ENCODE measurements at places on chromosomes 16 and 17. TPM values are rescaled to one million over a fixed set of nuclear protein-coding genes. Genes with fewer than 3 reads are reported as not detected.

GRCh38 chr17:21170809-21171208, 43.2 kb downstream of the TMEM11 start:
- DNase-seq, result no peak

DNA sequence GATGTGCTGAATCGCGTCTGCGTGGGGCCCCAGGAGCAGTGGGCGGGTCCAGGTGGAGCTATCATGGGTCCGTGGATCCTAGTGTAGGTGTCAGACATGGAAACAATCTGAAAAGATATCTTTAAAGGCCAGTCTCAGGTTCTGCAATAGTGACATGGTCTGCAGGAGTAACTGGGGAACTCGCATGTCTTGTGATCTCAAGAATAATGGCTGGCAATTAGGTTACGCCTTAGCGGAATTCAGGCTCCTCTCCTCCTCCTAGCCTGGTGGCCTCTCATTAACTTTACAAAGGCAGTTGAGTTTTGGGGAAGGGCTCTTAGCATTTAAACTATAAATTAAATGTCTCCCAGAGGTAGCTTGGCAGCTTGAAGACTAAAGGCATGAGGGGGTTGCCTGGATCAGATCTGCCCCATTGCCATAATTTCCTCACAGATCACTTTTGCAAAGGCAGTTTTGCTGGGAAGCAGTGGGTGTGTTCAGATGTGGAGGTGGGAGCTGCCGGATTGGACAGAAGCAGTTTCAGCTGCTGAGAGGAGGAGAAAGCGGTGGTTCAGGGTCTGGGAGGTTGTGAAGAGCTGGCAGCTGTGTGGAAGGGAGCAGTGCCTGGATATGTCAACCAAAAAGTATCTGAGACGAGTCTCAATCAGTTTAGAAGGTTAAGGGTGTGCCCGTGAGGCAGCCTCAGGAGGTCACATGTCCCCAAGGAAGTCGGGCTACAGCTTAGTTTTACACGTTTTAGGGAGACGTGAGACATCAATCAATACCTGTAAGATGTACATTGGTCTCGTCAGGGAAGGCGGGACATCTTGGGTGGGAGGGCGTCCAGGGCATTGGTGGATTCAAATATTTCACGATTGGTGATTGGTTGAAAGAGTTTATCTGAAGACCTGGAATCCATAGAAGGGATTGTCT, 2.7 kb downstream of the TBCD start:
- DNase-seq, result peak; percentile 24

GRCh38 chr17:61285526-61286320, 113.9 kb upstream of the TBX2 start:
- DNase-seq, result no peak

DNA sequence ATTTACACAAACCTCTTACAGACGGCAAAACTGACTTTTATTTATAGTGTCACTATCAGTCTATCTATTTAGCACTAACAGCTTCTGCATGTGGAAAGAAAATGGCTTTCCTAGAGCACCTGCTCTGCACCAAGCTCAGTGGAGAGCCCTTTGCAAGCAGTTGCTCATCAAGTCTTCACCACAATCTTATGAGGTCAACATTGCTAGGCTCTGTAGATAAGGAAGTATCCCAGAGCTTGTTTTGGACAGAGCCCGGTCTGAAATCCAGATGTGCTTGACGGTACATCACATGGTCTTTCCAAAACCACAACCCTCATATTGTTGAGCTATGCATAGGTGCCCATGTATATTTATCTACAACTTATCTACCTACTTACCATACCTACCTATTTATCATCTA, 572.7 kb upstream of the CDH5 start:
- no peak for DNase-seq

- DNase-seq, result no peak
Observed at GRCh38 chr17:71188811-71189492, 931.9 kb upstream of the SOX9 start.

- no peak for DNase-seq
Observed at GRCh38 chr17:48578616-48579470, 693 bp upstream of the HOXB4 start.

DNA sequence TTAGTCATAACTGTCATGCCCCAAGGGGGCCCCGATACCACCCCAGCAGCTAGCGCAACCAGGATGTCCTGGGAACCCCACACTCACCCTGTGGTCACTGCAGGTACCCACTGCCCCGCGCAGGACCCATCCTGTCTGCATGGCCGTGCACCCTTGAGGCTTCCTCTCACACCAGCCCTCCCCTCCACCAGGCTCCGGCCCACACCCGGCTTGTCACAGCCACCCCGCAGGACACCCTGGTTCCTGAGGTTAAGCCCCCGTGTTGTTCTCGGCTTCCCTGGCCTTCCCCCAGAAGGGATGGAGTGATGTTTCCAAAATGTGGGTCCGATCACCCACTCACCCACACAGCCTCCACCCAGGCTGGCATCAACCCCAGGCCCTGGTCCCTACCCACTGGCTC, 7.5 kb downstream of the DNASE1L2 start:
- no peak for DNase-seq

- no peak for DNase-seq
Observed at GRCh38 chr16:15739950-15740349, 89.9 kb downstream of the NDE1 start.

DNA sequence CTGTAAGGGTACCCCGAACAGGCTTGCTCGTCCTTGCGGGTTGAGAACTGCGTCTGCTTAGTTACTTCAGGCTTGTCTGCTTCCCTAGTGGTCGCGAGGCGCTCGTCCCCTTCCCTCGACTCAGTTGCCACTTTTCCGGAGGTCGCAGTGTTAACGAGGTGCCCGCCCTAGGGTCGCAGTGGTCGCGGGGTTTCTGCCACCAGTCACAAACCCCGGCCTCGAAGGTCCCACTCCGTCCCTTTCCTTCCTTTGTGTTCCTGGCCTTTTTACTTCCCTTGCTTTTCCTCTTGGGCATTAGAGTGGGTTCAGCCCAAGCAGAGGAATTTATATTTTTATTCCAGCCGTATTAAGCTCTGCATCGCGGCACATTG, 299 bp downstream of the NUP85 start:
- no peak for DNase-seq

DNA sequence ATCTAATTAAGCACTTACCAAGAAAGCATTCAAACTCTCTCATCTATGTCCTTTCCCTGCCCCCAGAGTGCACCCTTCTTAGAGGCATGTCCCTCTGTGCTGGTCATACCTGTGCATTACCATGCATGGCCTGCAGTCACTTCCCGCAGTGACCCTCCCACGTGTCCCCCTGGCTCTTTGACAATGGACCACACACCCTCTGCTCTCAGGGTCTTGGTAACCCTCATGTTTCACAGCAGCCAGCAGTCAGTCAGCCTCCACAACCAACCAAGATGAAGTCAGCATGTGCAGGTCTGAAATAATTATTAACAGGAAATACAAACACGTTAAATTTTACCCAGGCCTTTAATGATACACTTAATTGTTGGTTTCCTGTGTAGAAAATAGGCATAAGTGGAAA, 10.1 kb downstream of the KRT33A start:
- DNase-seq, result no peak

- no peak for DNase-seq
Observed at GRCh38 chr17:81858170-81858966, 2.0 kb downstream of the P4HB start.

GRCh38 chr17:50841949-50842354, 6.6 kb downstream of the WFIKKN2 start:
- DNase-seq, result peak; percentile 69

Gene ALOXE3
- not detected for total RNA-seq

Gene MBTD1
- 15.2 TPM for total RNA-seq

Measured in lower lobe of right lung (tissue), 2 donors.